CD4-positive, alpha-beta T cell (primary cell): ENCODE measurements at places on chromosomes 7 and 10.

DNA sequence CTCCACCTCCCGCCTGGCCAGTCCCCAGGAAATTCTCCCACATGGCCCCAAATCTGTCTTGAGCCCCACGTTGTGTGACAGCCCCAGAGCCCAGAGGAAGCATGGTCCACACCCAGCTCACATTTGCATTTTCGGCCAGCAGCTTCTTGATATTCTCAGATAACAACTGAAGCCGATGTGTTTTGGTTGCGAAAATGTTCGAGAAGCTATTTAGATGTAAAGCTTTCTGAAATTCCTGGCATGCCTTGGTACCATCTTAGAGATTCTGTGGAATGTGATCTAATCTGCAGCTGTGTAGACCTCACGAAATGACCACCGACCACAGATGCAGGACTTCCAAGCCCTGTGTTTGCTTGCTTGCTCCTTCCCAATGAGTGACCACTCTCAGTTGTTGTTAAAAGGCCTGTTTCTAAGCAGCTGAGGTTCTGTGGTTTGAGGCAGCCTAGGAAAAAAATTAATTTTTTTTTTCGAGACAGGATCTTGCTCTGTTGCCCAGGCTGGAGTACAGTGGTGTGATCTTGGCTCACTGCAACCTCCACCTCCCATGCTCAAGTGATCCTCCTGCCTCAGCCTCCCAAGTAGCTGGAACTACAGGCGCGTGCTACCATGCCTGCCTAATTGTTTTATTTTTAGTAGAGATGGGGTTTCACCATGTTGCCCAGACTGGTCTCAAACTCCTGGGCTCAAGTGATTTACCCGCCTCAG lies 8.8 kb downstream of the SLC4A2 start:
- H3K36me3 ChIP-seq: peaks cover 76% of the 10 kb centered on the region
- no peak overlapping the region for H3K27ac ChIP-seq
- H3K27me3 ChIP-seq: no peaks in the 10 kb centered on the region
- DNase-seq: no peak

DNA sequence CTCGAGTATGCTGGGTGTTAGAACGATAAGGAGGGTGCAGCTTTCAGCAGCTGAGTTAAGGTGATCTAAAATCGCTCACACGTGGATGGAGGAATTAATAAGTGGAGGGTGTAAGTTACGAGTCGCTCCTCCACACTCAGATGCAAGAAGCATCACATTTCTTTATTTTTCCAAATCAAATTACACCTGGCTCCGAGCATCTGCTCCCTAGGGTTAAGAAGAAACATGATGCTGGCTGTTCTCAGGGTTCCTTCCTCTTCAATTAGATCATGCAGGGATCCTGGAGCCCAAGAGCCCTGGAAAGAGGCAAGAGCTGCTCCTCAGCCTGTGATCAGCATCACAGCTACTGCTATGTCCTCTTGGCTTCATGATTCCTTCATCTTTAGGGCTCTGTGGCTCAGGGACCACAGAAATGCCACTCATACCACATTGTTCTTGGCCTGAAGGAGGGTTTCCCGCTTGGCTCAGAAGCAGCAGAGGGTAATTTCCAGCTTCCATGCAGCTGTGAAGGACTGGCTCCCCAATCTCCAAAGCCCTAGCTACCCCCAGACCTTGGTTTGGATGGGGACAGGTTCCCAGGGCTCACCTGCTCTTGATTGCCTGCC lies 235.9 kb upstream of the ZNF32 start:
- H3K36me3 ChIP-seq: no peaks in the 10 kb centered on the region
- no peak overlapping the region for H3K27ac ChIP-seq
- no peaks in the 10 kb centered on the region for H3K27me3 ChIP-seq
- no peak overlapping the region for H3K4me3 ChIP-seq

DNA sequence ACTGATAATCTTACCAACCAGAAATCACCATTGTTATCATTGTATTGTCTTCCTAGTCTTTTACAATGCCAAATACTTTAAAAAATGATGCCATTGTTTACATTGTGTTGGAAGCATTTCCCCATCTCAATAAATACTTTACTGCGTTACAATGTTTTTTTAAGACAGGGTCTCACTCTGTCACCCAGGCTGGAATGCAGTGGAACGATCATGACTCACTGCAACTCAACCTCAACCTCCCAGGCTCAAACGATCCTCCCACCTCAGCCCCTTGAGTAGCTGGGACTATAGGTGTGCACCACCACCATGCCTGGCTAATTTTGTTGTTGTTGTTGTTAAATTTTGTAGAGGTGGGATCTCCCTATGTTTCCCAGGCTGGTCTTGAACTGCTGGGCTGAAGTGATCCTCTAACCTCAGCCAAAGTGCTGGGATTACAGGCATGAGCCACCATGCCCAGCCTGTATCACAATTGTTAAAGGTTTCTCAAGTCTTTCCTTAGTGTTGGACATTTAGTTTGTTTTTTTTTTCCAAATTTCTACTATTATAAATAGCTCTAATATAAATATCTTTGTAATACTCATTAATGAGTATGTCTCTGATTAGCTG lies 13.5 kb downstream of the LRMDA start:
- H3K27me3 ChIP-seq: no peaks in the 10 kb centered on the region
- no peaks in the 10 kb centered on the region for H3K4me1 ChIP-seq
- no peak for DNase-seq

- peak; percentile 20 for DNase-seq
- H3K27me3 ChIP-seq: no peaks in the 10 kb centered on the region
- no peak overlapping the region for H3K27ac ChIP-seq
- peaks cover 6% of the 10 kb centered on the region for H3K36me3 ChIP-seq
- H3K4me3 ChIP-seq: no peak overlapping the region
Measured at GRCh38 chr10:89337484-89337883, 9.7 kb downstream of the IFIT3 start.

- no peaks in the 10 kb centered on the region for H3K4me1 ChIP-seq
- no peak for DNase-seq
- H3K27ac ChIP-seq: no peak overlapping the region
- H3K4me3 ChIP-seq: no peak overlapping the region
Measured at GRCh38 chr10:33655165-33655815, 320.8 kb upstream of the NRP1 start.

GRCh38 chr10:62056698-62057097 lies 155.2 kb downstream of the ARID5B start:
- H3K27ac ChIP-seq: no peak overlapping the region
- H3K36me3 ChIP-seq: peaks cover 69% of the 10 kb centered on the region
- H3K4me3 ChIP-seq: no peak overlapping the region

- H3K27ac ChIP-seq: no peak overlapping the region
- H3K4me3 ChIP-seq: no peak overlapping the region
- peaks cover 4% of the 10 kb centered on the region for H3K27me3 ChIP-seq
- no peaks in the 10 kb centered on the region for H3K36me3 ChIP-seq
Measured at GRCh38 chr7:141519623-141520022, 31.6 kb upstream of the AGK start.

DNA sequence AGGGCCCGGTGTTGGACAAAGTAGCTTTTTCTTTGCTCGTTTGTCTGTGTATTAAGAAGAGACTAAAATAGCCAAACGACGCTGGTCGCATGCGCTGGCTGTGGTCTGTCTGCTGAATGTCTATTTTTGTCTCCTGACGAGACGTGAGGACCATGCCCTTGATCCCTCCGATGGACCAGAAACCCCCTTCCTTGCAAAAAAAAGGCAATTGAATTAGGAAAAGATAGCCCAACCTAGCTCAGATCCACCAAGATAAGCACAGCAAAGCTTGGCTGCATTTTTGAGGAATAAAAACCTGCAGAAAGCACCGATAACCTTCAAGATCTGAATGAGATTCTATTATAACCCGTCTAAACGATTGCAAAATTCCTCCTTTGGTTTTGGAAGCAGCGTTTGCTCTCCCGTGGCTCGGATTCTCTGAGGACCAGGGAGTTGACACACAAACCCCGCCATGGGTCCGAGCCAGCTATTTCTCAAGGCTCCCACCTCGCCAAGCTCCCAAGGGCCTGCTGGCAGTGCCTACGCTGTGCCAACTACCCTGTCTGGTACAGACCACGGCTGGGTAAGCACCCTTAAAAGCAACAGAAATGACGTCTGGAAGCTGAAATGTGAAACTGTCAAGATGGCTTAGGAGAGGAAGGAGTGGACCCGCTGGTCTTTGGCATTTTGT lies 17.7 kb upstream of the TTYH3 start:
- no peak for DNase-seq
- H3K36me3 ChIP-seq: no peaks in the 10 kb centered on the region
- H3K4me3 ChIP-seq: no peak overlapping the region

GRCh38 chr10:73818402-73818801 lies 7.0 kb upstream of the NDST2 start:
- no peak overlapping the region for H3K4me3 ChIP-seq
- H3K27ac ChIP-seq: no peak overlapping the region
- H3K27me3 ChIP-seq: no peaks in the 10 kb centered on the region
- peaks cover 78% of the 10 kb centered on the region for H3K36me3 ChIP-seq

GRCh38 chr7:54827734-54828133 lies 68.7 kb upstream of the SEC61G start:
- H3K27me3 ChIP-seq: peaks cover 3% of the 10 kb centered on the region
- DNase-seq: no peak
- H3K4me1 ChIP-seq: no peaks in the 10 kb centered on the region
- no peak overlapping the region for H3K4me3 ChIP-seq
- no peaks in the 10 kb centered on the region for H3K36me3 ChIP-seq
- no peak overlapping the region for H3K27ac ChIP-seq

DNA sequence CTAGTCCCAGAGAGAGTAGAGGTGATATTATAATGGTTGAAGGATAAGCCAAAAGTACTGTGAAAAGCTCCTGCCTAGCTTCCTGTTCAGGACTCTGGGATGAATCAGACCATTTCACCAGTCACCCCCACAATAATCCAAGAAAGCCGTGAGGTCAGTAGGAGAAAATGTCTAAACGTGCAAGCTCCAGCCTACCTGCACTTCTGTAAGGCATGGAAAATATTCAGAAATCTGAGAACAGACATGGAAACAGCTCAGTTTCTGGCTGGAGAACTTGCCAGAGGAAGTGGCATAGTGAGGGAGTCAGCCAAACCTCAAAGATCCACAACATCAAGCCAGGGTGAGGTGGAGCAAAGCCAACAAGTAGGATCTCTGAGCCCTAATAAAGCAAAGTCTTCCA lies 58.2 kb downstream of the ELAPOR2 start:
- H3K4me3 ChIP-seq: no peak overlapping the region
- H3K27ac ChIP-seq: no peak overlapping the region
- no peaks in the 10 kb centered on the region for H3K36me3 ChIP-seq

GRCh38 chr7:129376778-129377700 lies 57.2 kb upstream of the STRIP2 start:
- H3K4me1 ChIP-seq: no peaks in the 10 kb centered on the region
- DNase-seq: no peak
- no peak overlapping the region for H3K4me3 ChIP-seq
- H3K27ac ChIP-seq: no peak overlapping the region
- H3K36me3 ChIP-seq: peaks cover 4% of the 10 kb centered on the region
- H3K27me3 ChIP-seq: no peaks in the 10 kb centered on the region

DNA sequence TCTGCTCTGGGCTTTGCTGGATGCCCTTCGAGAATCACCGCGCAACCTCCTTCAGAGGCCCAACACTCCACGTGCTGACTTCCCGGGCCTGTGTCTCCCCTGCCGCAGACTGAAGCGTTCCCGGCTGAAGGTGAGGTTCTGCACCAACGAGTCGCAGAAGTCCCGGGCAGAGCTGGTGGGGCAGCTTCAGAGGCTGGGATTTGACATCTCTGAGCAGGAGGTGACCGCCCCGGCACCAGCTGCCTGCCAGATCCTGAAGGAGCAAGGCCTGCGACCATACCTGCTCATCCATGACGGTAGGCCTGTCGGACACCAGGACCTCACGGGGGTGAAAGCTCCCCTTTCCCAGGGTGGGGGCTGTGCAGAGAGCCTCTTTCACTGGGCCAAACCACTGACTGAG lies 22.4 kb downstream of the LHPP start:
- no peaks in the 10 kb centered on the region for H3K4me1 ChIP-seq
- DNase-seq: no peak
- H3K27ac ChIP-seq: no peak overlapping the region
- no peak overlapping the region for H3K4me3 ChIP-seq

DNA sequence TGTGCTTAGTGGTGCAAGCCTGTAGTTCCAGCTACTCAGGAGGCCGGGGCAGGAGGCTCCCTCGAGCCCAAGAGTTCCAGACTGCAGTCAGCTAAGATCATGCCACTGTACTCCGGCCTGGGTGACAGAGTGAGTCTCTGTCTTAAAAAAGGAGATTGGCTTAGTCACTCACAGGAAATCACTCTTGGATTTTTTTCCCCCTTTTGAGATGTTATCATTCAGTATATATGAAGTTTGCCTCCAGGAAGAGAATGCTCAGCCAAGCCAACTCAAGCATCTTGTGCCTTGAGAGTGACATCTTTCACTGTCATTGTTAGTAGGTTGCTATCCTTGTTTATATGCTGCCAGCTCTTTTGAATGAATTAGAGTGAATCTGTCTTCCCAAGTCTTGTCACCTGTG lies 28.0 kb downstream of the NIPSNAP2 start:
- no peaks in the 10 kb centered on the region for H3K4me1 ChIP-seq
- no peaks in the 10 kb centered on the region for H3K27me3 ChIP-seq
- H3K4me3 ChIP-seq: no peak overlapping the region
- peaks cover 45% of the 10 kb centered on the region for H3K36me3 ChIP-seq

DNA sequence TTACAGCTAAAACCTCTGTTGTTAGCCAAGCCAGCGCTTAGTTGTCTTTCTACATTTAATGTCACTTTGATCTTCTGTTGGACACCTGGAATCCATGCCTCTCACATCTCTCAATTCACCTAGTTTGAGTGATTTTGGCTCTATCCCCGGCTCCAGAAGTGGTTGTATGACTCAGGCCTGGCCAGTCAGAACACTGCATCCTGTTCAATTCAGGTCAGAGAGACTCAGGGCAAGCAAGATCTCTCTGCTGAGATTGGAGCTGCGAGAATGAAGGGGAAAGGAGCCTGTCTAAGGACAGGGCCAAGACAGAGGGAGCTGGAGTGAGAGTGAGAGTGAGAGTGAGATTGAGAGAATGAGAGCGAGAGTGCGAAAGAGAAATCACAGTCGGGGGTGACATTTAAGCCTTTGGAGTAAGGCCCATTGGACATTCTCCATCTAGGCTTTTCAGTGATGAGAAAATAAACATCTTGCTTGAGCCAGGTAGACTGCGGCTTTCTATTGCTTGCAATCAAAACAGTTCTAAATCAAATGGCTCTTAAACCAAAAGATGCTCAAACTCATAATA lies 83.3 kb upstream of the DYNC1I1 start:
- no peak for DNase-seq
- H3K4me1 ChIP-seq: no peaks in the 10 kb centered on the region
- no peaks in the 10 kb centered on the region for H3K27me3 ChIP-seq

GRCh38 chr10:129796710-129797420 lies 167.2 kb downstream of the EBF3 start:
- H3K36me3 ChIP-seq: no peaks in the 10 kb centered on the region
- no peaks in the 10 kb centered on the region for H3K27me3 ChIP-seq
- DNase-seq: no peak
- no peaks in the 10 kb centered on the region for H3K4me1 ChIP-seq

- H3K27ac ChIP-seq: no peak overlapping the region
- H3K36me3 ChIP-seq: no peaks in the 10 kb centered on the region
Measured at GRCh38 chr10:48286356-48286755, 11.9 kb upstream of the FRMPD2 start.

DNA sequence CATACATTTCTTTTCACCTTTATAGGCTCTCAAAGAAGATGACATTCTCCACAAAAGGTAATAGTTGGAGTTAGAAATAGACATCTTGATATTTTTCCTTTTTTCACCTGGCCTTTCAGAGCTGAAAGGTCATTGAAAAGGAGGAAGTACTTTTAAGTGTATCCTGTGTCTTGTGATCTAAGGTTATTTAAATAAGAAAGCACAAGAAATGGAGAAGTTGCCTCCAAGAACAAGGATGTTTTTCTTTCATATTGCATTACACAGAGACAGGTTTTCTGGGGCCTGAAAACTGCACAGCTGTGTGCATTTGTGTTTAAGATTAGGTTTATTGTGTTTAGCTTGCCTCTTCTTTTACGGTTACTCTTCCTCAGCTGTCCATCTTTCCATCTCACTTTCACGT lies 103.4 kb upstream of the SEMA3D start:
- no peak overlapping the region for H3K4me3 ChIP-seq
- H3K36me3 ChIP-seq: no peaks in the 10 kb centered on the region
- no peaks in the 10 kb centered on the region for H3K27me3 ChIP-seq
- H3K27ac ChIP-seq: no peak overlapping the region
- DNase-seq: no peak
